ENCODE measurements at places on chromosomes 6 and 20.

DNA sequence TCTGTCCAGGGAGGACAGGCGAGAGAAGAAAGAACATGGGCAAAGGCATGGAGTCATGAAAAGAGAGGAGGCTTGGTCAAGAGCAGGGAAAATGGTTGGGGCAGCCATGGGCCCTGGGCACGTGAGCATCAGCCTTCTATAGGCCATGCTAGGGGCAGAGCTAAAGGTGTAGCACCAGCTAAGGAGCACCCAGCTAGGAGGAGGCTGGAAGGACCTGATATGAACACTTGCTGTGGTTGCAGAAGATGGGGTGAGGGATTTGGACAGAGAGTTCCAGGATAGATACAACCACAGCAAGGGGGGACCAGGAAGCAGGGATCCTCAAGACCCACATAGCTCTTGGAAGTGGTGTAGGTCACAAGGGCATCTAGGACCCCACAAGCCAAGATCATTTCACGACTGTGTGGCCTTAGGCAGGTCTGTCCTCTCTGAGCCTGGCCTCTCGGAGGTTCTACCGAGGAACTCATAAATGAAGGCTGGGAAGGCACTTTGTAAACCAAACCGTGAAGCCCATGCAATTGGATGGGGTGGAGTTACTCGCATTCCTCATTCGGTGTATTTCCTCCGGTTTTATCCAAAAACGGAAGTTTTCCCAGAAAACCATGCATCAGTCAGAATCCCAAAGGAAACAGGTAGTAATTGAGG lies 74.0 kb upstream of the TOP1 start:
- DNase-seq, result no peak

DNA sequence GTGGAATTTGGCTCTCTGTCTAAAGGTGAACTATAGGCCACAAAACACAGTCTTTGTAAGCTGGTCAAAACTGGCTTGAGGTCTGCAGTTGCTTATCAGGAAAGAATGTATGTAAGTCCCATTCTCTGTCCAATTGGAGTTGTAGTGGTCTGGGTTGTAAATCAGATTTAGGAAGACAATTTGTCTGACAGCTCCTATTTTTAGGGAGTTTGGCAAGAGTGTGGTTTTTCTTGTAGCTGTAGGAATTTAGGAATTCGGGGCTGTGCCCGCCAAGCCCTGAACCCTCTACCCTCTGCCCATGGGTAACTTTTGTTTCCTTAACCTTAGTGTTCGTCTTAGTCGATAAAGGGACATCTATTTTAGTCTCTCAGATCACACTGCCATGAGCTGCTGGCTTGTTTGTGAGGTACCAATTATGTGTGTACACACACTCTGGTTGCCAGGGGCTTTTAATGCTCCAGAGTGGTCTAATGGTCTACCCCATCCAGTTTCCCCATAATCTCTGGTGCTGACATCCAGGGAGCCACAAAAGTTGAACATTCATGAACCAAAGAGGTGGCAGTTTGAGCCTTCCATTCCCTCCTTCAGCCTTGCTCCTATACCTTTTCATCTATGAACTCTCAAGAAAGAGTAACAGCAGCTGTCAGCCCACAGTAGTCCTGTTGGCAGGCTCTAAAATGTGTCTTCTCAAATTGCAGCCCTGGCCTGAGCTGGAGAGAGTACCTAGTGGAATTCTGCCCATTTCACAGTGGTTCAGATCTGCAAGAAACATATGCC lies 93.0 kb downstream of the ANKRD6 start:
- no peak for DNase-seq

GRCh38 chr20:9506964-9507369 lies 7.4 kb upstream of the LAMP5 start:
- DNase-seq, result no peak

DNA sequence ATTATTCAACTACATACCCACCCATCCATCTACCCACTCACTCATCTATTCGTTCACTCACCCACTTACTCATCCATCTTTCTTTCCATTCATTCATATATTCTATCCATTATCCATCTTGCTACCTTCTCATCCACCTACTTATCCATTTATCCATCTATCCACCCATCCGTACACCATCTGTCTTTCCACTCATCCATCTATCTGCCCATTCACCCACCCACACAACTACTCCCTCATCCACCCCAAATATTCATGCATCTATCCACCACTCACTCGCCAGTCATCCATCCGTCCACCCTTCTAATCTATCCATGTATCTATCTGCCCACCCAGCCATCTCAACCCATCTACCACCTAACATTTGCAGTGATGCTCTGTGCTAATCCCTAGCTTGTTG lies 13.6 kb upstream of the KCNB1 start:
- DNase-seq, result no peak

GRCh38 chr6:136586295-136586694 lies 36.1 kb upstream of the MAP7 start:
- peak; percentile 36 for DNase-seq

DNA sequence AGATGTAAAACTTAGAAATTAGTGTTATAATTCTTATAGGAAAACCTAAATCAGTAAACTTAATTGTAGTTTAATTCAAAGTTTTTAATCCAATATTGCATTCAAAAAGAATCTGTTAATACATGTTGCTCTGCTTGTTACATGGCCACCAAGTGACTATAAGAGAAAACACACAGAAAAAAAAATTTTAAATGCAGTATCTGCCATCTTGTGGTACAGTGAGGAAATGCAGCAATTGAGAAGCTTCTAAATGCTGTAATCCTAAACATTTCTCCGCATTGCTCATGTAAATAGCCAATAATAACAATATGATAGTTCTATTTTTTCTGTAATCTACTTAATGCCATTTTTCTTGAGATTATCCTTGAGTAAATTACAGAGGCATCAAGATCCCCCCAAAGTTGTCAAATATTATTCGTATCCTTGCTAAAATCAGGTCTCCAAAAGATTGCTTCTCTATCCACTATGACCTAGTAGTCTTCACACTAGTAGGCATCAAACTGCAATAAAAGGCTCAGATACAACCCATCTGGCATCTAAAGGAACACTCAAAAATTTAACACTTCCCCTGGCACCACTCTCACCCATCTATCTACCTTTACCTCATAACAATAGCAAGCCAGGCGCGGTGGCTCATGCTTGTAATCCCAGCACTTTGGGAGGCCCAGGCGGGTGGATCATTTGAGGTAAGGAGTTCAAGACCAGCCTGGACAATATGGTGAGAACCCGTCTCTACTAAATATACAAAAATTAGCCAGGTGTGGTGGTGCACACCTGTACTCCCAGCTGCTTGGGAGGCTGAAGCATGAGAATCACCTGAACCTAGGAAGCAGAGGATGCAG lies 34.6 kb downstream of the HDAC2 start:
- peak; percentile 62 for DNase-seq

- peak; percentile 33 for DNase-seq
These were observed 485.4 kb upstream of the MANEA start for GRCh38 chr6:95091823-95092436.

- no peak for DNase-seq
These were observed 212.4 kb downstream of the SYNDIG1 start for GRCh38 chr20:24681634-24682495.

DNA sequence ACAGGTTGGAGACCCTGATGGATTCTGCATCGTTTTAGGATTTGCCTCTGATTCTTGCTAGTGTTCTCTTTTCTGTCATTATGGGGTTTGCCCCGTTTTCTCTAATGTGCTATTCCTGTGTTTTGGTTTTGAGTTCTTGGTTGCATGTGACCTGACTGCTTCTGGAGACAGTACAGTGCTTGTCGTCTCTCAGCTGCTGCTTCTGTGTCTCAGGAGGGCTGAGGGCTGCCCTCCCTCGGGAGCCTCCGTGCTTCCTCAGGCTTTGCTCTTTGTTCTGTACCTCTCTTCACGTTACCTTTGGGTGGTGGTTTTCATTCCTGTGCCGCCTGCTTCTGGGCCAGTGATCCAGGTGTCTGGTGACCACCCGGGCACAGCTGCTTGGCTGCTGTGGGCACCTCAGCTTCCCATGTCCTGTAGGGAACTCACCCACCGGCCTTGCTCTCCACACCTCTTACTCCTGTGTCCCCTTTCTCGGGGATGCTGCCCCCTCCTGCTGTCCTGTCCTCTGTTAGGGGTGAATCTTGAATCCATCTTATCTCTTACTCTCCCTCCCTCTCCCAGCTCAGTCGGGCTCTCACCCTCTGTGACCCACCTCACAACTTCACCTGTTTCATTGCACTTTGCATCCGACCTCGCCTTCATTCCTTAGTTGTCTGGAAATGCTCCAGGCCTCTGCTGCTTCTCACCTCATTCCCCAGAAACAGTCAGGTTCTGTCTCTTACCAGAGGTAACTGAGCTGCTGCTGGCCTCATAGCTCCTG lies 33.2 kb downstream of the PANK2 start:
- DNase-seq, result no peak

DNA sequence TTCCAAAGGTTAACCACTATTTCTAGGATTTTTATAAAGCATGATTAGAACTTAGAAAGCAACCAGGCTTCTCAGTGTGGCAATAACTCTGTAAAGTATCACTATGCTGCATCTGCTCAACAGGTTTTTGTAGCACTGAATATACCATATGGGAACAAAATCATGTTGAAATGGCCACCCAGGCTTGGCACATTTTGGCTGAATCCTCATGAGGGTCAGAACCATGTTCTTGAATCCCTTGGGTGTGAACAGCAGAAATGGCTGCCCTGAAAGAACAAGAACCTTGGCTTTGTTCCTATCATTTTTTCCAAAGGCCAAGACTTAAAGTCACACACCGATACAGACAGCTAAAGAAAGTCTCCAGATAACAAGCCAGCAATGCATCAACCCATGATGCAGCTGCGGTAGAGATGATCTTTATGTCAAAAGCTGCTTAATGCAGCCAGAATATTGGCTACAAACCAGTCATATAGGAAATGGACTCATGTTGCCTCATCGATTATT lies 283.0 kb upstream of the NOX3 start:
- no peak for DNase-seq

DNA sequence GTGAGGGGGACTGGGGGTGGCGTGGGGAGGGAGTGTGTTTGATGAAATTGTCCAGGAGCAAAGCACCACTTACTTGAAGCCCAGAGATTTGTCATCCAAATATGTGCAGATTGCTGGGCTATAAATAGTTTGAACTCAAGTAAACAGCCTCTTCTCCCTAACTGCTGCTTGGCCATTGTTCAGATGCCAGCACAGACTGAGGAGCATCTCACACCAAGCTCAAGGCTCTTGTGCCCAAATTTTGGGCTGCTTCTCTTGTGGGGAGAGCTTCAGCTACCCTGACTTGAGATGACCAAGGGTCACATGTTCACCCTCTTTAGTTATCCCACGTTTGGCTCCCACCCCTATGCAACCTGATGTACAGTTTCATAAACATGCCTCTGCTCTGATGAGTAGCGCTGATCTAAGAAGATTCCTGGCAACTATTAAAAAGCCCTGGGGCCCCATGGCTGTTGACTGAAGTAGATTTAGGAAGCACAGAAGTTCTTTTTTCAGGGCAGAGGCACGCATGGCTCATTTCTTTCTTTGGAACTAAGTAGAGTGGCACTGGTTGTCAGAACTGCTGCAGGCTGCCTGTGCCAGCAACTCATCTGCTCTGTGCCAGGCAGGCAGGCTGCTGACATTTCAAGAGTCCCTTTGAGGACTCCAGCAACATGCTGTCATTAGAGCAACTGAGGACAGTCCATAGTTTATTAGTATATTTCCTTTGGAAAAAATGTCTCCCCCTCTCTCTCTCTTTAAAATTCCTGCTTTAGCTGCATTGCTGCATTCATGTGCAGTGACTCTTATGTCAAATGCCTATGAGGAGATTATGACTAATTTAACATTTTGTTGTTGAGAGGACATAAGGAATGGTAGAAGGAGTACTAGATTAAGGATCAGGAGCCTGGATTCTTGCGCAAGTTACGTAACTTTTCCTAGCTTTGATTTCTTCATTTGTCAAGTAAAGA lies 9.6 kb upstream of the PKIG start:
- no peak for DNase-seq

GRCh38 chr20:19824861-19825260 lies 66.8 kb downstream of the RIN2 start:
- no peak for DNase-seq

DNA sequence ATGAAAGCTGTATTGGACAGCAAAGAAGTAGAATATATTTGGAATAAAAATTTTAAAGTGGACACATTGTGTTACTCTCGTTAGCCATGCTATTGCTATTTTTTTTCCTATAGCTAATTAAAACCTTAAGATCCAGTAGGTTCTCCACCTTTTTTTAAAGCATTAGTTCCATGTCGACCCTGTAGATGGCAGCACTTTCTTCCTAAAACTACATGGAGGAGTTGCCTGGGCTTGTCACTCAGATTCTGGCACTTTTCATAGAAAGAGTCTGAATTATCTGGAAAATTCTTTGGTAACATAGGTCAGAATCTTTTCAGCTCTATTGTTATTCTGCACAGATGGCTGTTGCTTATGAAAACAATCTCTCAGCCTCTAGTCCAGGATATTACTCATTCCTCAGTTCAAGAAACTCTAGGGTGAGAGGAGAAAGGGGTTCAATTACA lies 42.0 kb upstream of the ESR1 start:
- DNase-seq, result peak; percentile 76

- no peak for DNase-seq
These were observed 45.6 kb upstream of the IPCEF1 start for GRCh38 chr6:154402081-154402780.

- DNase-seq, result no peak
These were observed 59.9 kb upstream of the HBS1L start for GRCh38 chr6:135114355-135115145.

- DNase-seq, result peak; percentile 92
These were observed 37.4 kb upstream of the SLC9A8 start for GRCh38 chr20:49775229-49775693.

DNA sequence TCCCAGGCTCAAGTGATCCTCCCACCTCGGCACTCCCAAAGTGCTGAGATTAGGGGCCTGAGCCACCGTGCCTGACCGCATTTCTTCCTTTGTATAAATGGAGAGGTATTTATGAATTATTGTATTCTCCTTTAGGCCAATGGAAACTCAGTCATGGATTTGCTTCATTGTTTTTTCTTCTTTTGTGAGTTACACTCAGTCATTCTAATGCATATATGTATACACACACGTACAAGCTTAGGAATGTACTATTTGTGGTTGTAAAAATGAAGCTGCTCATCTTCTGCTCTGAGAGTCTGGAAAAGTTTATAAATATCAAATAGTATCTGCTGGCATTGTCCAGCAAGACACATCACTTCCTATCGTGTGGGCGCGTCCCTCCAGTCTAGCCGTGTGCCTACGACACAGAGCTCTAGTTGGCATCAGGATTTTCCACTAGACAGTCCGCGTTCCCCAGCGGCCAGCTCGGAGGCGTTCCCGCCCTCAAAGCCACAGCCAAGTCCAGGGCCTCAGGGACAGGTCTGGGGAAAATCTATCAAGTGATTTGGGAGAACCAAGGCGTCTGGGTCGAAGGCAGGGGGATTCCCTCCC lies 215.2 kb downstream of the NFATC2 start:
- no peak for DNase-seq

DNA sequence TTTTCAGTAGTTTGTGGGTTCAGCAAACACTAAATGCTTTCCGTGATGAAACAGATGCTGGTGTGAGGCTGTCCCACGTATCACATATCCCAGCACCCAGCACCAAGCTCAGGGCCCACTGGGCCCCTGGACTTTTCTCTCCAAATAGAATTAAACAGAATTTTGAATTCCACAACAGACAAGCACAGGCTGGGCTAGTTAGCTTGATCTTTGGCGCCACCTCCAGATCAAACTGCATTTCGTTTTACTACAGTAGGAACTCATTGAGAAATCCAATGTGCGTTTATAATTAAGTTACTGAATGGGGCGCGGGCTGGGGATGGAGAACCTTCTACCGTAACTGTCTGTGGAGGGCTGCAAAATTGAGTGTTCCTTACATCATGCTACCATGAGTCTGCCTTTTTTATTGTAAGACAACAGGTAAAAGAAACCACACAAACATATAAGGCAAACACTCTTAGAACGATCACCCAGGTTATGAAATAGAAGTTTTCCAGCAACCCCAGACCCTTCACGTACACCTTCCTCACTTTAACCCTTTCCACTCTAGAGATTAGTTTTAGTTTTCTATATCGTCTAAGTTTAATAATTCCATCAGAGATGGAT lies 107.8 kb downstream of the ZFP64 start:
- peak; percentile 56 for DNase-seq

Data from inflammatory macrophage treated with lipopolysaccharide for 4 hours (primary cell).